Stimulated activated CD4-positive, alpha-beta T cell treated with anti-CD3 and anti-CD28 coated beads, Interleukin-1b, Interleukin-23, amount 100 ng/mL, for 1 hour (primary cell): ENCODE measurements at places on chromosomes 4 and X.

DNA sequence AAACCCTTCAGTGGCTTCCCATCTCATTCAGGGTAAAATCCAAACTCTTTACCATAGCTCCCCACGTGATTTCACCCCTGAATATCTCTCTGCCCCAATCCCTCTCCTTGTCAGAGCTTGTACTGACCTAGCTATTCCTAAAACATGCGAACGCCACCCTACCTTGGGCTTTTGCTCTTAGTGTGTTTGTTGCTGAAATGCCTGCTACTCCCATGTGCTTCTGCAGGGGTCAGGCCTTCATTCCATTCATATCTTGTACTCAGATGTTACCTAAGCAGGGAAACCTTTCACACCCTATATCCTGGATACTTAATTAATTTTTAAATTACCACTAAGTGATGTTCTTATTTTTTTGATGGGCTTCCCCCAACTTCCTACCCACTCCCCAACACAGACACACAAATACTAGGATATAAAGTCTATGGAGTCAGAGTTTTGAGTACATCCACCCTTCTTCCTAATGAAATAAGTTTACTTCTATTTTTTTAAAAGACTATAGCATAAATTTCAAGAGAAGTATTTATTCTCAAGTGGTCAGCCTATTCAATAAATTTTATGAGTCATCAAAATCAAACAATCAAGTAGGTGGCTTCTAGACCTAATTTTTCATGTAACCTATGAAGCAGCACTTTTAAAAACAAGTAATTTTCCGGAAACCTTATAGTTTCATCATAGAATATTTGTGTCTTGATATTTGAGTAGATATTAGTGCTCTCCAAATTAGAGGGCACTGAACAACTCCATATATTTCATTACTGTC is 189.4 kb downstream of the RAPGEF2 start:
- DNase-seq: no peak

GRCh38 chrX:10166731-10167151 is 10.0 kb downstream of the CLCN4 start:
- no peak for DNase-seq

DNA sequence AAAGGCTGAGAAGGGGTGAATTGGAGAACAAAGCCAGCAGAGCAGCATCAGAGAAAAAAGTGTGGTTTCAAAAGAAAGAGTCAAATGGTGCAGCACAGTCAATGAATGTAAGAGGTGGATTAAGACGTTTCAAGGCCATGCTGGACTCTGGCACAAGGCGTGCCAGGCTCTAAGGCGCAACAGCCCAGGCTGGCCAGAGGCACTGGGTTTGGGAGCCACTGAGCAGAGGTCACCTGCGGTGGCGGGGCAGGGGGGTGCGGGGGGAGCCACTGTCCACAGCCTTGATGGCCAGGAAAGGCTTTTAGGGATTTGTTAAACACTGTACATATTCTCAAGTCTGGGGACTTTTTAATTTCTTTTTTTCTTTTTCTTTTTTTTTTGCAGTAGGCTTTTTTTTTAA is 222.5 kb upstream of the FAT1 start:
- no peak for DNase-seq

DNA sequence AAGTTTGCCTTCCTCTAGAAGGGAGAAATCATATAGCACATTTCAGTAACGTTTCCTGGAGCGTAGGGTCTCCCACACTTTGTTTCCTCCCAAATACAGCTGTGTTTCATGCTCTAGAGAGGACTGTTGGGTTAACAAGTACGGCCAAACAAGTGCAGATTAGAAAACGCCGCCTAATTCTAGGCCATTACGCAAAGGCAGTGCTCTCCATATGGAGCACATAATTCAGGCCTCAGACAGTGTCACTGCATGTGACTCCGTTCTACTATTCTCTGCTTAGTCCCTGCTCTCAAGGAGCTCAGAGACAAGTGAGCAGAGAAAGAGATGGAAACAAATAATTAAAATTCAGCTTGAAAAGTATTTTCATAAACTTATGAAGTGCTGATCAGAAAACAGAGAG is 11.6 kb downstream of the ZNF827 start:
- DNase-seq: no peak

DNA sequence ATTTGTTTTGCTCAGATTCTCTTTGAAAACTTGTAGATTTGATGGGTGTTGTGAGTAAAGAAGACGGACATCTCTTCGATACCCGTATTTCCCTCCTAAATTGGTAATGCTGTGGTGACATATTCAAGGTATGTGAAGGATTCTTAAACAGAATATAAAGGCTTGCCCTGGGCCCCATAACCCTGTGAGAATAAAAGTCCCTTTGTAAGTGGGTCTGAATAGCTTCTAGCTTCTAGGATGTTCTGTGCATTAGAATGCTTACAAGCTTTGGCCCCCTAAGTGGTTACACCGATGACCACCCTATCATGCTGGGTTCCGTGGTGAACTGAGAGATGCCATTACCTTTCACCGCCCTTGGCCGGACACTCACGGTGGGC is 574 bp upstream of the MOB1B start:
- no peak for DNase-seq

GRCh38 chr4:87353592-87353991 is 30.9 kb upstream of the HSD17B13 start:
- no peak for DNase-seq

DNA sequence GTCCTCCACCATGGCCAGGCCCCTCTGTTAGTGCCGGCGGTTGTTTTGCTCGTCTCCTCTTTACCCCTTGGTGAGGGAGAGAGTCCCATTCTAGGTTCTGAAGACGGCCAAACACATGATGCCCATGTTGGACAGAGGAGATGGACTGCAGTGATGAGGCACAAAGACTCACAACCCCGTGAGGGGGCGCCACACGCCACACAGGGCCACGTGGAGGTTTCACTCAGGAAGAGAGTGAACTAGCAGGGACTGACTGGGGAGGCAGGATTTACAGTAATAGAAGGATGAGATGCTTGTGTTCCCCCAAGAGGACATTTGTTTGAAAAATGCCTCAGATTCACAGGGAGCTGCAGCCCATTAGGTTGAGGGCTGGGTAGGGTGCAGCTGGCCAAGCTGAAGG is 655.3 kb upstream of the FRG1 start:
- DNase-seq: no peak

DNA sequence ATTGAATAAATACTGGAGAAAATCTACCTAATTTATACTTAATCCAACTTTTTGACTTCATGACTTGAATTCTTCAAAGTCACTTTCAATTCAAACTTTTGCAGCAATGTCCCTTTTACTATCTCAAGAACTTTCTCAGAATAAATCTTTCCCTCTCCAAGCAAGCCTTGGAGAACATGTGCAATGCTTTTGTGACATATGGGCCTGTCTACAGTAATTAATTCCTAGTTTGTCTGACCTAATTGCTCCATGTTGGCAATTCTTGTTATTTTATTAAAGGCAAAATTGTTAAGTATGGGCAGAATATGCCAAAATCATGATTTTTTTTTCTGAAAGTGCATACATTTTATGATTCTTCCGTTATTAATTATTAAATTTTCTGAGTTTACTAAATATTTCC is 1115.3 kb downstream of the PDHA2 start:
- DNase-seq: no peak

GRCh38 chr4:86272669-86273068 is 87.2 kb downstream of the MAPK10 start:
- DNase-seq: no peak

DNA sequence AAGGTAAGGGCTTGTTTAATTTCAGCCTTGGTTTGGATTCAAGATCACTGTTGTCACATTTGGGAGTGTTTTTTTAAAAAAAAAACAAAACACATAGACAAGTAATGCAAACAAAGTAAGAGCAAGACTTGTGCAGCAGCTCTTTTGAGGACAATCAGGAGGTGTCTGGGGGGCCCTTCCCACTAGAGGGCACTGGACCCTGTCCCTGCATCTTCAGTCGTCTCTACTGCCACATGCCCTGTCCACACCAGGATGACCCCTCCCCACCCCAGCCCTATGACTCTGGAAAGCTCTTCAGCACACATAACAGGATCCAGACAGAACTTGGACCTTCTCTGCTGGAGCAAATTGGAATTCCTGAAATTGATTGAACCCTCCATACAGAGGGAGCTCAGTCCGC is 71.0 kb downstream of the USP46 start:
- DNase-seq: no peak

DNA sequence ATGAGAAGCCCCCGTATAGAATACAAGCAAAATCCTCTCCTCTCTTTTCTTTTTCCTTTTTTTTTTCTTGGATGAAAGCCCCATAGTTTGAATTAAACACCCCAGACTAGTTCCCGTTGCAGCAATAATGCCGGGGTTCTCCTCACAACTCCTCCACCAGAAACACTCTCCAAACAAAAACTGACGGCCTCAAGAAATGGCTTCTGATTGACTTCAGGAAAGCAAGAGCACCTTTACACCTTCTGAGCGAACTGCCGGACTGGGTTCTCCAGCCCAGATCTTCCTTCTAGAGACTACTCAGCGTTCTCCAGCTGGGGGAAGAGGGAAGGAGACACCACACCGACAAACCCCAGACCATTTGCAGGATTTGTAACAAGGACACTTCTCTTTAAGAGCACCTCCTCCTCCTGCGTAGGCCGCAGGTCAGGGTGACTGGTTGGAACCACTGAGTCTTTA is 4.0 kb downstream of the HAND2 start:
- no peak for DNase-seq

DNA sequence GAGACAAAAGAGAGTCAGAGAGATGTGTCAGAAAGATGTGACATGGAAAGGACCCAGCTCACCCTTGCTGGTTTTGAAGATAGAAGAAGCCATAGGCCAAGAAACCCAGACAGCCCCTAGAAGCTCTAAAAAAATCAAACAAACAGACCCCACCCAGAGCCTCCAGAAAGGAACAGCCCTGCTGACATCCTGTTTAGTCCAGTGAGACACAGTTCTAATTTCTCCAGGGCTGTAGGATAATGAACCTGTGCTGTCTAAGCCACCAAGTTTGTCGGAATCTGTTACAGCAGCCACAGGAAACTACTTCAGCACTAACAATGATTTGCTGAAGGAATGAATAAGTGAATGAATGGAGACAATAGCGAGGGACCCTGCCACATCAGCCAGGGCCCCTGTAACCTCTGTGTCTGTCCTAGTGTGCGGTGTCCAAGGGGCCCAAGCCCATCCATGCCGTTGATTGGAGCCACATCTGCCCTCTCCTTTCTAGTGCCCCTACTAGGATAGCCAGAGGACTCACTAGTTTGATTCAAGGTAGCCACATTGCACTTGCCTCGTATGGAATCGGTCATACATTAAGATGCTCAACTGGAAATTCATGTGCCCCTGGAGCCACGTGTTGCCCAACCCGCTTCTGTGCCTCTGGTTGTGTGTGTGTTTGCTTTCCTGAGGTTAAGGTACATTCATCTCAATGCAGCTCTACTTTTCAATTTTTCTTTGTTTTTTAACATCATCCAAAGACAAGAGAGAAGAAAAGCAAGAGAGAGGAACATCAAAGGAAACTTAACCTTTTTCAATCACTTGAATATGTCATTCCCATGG is 32.5 kb upstream of the SLC2A9 start:
- no peak for DNase-seq
